Umbilical cord (tissue), 2 donors: ENCODE measurements at places on chromosomes 5 and 9.
A peak's percentile ranks its signal among the peaks of the same experiment; 100 is the strongest.

DNA sequence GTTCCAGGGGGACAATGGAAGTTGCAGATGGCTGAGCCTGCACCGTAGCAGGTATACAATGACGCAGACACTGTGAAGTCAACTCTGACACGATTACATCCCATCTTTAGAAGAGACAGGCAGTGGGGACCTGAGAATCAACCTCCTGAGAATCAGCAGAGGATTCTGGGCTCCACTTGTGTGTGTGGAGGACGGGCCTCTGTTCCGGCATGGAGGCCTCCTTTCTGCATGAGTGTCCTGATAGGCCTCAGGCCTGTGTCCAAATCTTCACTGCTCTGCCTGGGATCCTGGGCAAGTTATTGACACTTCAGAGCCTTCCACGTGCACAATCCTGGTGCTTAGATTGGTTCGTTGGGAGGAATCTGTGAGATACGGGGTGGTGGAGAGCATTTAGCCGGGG, 151.2 kb upstream of the COL5A1 start:
- DNase-seq: no peak

DNA sequence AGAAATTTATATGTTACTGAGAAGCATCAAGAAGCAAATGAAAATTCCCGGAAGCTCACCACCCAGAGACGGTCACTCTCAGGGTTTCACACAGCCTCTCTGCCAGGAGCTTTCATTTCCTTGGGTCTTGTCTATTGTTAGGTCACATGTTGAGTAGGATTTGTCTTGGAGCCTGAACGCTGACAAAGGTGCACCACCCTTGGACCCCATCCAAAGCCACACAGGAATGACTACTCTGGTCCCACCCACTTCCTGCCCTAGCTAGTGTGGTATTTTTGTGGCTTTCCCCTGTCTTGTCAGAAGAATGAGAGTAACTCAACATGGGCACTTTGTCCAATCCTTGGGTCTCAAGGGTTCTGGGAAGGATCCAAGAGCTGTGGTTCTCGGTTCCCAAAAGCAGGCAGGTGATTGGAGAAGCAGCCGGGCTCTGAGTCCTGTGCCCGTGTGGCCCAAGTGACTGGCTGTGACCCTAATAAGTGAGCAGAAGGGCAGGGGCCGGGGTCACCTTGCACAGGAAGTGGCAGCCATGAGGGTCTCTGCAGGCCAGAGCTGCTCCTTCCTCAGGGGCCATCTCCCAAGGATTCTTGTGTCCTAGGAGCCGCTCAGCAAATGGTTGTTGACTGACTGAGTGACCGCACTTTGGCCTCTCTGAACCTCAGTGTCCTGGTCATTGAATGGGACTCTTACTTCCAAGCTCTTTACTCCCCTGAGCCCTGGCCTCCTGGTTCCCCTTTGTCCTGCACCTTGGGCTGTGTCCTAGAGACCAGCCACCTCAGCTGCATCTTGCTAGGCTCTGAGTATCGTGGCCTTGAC, 6.9 kb downstream of the FGD3 start:
- DNase-seq: no peak

- no peak for DNase-seq
Observed at GRCh38 chr9:76107482-76107881, 217.0 kb downstream of the PCSK5 start.

GRCh38 chr9:31697956-31698355, 686.5 kb upstream of the ACO1 start:
- DNase-seq: no peak

- DNase-seq: no peak
Observed at GRCh38 chr5:116371935-116372334, 202.7 kb downstream of the SEMA6A start.

DNA sequence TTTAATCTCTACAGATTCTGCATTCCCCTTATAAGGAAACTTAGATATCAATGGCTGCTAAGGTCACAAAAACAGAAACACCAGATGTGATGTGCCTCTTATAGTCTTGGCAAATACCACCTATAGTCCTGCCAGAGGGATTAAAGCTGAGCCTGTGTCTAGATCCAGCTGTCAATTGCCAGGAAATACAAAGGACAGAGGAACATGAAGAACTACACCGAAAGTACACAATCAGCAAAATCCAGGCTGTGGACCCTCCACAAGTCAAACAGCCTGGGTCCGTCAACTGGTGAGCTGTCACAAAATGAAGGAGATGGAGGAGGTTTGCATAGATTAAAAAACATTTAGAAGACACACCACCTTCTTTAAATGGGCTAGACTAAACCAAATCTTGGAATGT, 85.4 kb downstream of the KLF4 start:
- peak; percentile 81 for DNase-seq

DNA sequence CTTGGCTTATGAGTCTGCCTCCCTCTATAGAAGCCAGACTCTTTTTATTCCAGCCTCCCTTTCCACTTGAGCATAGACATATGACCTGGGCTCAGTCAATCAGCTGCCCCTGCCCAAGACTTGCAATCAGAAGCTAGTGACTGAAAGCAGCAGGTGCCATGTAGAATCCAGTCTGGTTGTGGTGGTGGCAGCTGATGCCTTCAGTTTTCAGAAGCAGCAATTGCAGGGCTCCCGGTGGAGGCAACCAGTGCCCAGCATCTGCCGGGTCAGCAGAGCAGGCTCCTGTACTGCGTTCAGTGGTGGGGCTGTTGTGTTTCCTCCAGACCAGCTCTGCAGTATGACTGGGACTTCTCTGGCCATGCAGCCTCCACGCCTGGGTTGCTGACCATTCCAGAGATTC, 53.9 kb upstream of the PALM2AKAP2 start:
- no peak for DNase-seq

DNA sequence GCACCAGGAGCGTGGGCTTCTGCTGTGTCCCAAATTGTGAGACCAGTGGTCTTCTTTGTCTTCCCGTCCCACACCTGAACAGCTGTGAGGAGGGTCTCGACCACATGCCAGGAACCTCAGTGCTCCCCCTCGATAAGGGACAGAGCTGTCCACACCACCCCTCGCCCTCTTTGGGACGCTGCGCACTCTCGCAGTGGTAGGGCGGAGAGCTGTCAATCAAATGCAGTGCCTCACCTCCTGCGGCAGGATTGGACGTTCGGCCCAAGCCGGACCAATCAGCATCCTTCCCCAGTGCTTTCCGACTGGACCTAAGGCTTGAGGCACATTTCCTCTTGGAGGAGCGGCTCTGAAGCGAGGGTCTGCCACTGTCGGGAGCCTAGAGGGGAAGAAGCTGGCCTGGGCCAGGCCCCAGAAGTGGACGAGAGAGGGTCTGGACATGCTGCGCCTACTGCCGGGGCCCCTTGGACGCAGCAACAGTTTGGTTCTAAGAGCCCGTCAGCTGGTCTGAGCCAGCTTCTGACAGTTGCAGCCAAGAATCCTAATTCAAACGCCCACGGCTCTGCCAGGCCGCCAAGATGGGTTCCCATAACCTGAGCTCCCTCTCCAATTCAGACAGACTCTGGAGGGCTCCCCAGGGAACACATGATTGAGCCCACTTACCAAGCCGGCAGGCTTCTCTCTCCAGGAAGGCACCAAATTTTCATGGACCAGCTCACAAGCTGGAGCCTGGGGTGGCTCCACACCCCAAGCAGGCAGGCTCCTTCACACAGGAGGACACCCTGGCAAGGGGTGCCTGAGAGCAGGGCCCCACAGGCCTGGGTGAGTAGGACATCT, 28.1 kb upstream of the ADAMTS2 start:
- DNase-seq: no peak

DNA sequence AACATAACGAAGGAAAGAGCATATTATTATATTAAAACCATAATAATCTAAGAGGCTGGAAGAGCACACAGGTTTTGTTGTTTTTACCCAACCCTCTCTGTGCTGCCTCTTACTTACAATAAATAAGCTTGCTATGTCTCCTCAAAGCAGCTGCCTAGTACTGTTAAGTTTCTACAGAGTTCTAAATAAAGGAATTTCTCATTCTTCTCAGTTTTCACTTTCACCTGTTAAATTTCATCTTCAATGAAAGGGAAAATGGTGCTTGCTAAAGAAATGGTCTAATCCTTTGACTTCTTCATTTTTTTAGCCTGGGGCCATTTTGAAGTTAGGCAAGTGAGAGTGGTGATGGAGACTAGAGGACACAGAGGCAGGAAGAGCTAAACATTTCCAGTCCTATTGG, 396.1 kb downstream of the MAN2A1 start:
- DNase-seq: no peak

DNA sequence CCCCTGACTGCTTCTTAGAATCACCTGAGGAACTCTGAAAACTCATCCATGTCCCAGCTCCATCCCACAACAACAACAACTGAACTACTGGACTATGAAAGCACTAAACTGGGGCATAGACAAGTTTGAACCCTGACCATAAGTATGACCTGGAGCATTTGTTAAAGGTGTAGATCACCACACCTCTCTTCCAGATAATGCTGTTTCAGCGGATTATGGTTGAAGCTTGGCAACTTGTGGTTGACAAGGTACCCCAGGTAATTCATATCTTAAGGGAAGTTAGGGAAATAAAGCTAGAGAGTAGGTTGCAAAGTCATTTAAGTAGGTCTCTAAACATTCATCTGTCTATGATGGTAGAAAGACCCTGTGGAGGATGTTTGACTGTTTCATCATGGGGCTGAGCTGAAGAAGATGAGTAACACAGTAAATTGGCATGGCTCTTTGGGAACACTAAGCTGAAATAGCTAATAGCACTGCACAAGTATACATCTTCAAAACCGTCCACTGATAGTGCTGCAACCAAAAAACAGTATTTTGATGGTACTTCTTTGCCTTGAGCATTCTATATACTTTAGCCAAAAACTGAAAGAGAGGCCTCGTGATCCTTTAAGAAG, 80.2 kb downstream of the TMEM174 start:
- no peak for DNase-seq

GRCh38 chr9:115213818-115214334, 95.9 kb upstream of the TNC start:
- peak; percentile 86 for DNase-seq

DNA sequence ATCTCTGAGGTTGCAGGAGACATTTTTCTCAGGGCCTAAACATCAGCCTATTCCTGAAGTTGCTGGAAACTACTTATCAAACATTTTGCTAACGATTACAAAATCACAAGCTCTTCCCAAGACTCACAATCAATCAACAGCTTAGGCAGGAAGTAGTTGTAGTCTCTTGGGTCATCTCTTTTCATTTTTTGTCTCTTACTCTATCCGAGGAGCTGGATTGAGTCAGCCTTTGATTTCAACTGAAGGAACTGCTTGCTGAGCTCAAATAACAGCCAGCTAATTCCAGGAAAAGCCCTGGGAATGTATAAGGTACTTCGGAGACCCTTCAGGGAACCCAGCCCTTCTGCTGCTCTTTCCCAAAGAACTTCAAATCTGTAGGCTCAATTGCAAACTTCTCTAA, 398.9 kb downstream of the PLK2 start:
- DNase-seq: peak; percentile 63

DNA sequence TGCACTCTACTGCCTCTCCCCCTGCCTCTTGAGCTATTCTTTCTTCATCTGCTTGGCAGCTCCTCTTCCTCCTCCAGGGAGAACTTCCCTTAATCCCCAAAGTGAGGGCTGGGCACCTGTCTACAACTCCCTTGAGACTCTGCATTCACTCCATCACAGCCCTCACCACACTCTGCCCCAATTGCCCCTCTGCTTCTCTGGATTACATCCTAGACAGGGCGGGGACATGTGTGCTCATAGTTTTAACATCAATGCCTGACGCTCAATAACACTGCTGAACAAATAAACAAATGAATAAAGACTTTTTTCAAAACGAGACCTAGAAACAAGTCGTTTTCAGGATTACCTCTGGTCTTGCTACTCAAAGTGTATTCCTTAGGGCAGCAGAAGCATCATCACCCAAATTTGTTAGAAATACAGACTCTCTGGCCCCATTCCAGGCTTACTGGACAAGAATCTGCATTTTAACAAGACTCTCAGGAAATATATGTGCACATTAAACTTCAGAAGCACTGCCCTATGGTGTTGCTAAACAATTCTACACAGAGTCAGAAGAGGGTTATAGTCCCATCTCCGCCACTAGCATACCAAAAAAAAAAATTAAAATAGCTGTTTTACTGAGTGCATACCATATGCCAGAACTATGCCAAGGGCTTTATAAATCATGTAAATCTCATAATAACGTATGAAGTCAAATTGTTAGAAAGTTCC, 115.6 kb downstream of the CDK5RAP2 start:
- no peak for DNase-seq

DNA sequence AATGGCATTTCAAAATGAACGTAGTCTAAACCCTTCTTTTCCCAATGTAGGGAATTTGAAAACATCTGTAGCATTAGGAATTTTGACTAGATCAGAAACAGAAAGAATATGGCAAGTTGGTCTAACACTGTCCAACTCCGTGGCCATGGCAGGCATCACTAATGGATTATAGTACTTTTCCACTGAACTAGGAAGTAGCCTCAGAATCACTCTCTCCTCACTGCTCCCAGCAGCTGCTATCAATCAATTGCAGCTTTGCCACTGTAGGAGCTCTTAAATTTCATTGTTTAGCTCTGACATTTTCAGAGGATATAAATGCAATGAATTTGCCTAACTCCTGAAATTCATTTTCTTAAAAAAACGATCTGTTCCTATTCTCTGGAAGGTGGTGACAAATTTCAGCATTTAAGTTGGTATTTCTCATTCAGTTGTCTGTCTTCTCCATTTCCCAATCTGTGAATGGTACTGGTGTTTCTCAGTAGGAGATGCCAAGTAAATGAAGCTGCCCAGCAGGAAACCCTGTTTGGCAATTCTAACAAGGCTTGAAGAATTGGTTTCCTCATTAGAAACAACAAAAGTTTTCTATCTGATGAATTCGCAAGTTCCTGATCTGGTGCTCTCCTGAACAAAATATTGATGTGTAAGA, 64.7 kb downstream of the TLR4 start:
- no peak for DNase-seq

- no peak for DNase-seq
Observed at GRCh38 chr9:93297659-93298497, 113.9 kb downstream of the WNK2 start.

DNA sequence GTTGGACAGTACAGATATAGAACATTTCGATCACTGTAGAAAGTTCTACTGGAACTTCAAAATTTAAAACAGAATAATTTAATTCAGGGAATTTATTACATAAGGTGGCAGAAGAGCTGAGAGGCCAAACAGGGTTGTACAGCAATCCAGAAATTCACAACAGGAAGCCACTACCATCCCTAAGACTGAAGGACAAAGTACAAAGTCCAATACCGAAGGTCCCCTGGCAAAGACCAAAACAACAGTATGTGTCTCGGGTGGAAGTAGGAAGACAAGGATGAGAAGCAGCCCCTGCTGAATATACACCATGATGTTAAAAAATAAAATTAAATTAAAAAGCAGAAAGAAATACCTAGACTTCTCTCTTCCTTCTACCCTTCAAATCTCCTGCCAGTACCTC, 19.9 kb downstream of the SGTB start:
- DNase-seq: no peak
